ENCODE measurements at places on chromosomes 5 and 9.

- no peak for DNase-seq
Measured at GRCh38 chr5:145347026-145347616, 488.0 kb downstream of the PRELID2 start.

- no peak for DNase-seq
Measured at GRCh38 chr9:121359351-121360294, 10.4 kb downstream of the STOM start.

DNA sequence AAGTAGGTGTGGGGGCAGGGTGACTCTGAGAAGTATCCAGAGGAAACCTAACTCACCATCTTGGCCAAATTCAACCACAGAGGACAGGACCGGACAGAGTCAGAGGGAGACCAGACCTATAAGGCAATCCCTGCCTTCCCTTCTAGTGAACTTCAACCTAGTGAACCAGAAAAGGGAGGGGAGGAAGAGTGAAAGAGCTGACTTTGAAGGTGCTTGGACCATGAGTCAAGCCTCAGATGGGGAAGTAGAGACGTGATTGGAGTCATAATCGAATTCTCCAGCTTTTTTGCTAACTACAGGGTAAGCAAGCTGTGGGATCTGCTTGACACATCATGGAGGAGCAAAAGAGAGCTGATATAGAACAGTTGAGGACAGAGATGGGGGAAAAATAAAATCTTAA lies 18.8 kb upstream of the KIF2A start:
- DNase-seq, result no peak

DNA sequence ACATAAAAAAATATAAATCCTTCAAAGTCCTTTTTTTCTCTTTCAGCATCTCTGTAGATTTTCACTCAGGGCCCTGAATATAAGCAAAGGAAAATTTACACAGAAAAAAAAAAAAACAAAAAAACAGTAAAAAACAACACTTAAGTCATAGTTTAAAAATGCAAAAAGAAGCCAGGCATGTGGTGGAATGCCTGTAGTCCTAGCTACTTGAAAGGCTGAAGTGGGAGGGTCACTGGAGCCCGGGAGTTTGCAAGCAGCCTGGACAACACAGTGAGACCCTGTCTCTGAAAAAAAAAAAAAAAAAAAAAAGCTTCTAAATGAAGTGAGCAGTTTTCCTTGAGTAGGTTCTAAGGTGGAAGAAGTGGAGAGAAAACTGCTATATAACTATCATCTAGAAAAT lies 55.0 kb upstream of the BNC2 start:
- no peak for DNase-seq

- DNase-seq, result no peak
Measured at GRCh38 chr5:81014348-81014747, 54.2 kb downstream of the RASGRF2 start.
